Hepatic stellate cell (primary cell): ENCODE measurements at places on chromosomes 4 and X.

GRCh38 chrX:65644621-65645289 is 22.7 kb upstream of the MSN start:
- peak; percentile 70 for DNase-seq

DNA sequence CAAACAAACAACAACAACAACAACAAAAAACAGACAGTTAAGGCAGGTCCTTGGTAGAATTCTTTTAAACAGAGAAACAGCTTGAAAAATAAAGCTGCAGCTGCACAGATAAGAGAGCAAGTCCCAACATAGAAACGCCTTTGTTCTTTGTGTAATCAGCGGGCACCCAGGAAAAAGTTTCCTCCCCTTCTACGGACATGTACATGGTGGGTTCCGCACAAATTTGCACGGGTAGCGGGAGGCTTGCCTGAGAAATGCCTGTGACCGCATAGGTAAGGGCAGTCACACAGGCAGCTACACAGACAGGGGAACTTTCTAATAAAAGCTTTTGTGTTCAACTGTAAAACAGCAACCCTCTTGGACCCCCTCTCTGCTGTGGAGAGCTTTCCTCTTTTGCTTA is 25.7 kb upstream of the CT47A1 start:
- no peak for DNase-seq

- no peak for DNase-seq
Observed at GRCh38 chrX:136032370-136032769, 47.1 kb downstream of the SLC9A6 start.

- DNase-seq, result no peak
Observed at GRCh38 chrX:24487571-24487970, 22.5 kb downstream of the PDK3 start.

DNA sequence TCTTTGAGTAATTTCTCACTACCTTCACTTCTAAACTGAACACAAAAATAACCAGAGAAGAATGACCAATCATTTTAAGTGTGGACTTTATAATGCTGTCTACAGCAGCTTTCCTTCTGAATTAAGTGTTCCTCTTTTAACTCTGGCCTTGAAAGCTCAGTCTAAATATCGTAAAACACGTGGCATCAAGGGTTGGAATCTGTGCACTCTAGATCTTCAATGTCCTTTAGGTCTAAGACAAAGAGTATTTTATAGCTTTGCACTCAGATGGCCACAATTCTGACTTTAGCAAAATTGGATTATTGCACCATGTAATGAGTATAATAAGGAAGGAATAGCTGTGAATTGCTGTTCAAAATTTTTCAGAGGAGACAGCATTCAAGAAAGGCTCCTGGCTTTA is 197.1 kb upstream of the UGT8 start:
- DNase-seq, result no peak

DNA sequence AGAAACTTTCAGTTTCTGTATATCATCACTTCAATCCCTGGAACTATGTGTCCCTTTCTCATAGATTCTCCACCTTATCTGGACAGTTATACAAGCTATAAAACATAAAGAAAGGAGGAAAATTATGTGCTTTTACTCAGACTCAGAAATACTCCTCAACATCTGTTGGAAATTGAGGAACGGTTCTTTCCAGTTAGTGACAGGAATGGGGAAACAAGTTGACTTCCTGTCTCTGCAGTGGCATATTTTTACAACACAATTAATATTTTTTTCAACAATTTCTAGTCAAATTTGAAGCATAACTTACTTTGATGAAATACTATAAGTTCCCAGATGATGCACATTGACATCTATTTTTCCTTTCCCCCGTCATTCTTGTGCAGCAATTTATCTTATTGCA is 27.9 kb downstream of the ABHD18 start:
- DNase-seq, result no peak

DNA sequence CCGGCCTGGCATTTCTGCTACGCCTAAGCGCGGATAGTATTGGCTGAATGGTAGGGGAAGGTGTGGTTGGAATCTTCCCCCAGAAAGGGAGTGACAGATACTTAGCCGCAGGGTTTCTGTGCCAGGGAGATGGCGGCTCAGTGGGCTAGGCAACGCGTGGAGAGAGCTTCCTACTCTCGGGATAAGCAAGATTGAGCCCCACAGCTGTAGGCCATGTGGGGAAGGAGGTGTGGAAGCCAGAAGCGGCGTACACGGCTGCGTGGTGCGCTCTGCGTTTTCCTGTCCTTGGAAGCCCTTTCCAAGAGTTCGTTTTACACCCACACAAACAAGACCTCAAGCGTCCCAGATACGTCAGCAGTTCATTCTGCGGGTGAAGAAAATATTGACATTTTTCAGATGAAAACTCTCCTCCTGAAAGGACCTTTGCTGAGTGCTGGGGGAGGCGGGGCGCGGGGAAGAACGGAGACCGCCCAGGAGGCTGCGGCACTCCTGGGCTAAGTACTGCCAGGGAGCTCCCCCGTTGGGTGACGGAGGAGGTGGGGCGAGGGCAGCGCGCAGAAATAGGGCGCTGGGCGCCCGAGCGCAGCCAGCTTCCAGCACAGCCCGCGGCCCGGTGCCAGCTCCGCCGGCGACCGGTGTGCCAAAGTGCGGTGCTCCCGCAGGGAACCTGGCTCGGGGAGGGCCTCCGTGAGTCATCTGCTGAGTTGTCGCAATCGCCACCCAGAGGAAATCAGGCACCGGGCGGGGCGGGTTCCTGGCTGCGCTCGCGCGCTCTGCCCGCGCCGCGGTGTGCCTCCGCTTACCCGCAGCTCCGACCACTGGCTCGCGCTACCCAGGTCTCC is at the start of gene GPAT3:
TSS of gene GPAT3 (plus strand) at position 589 of the 842 bp plus-strand sequence. CDS start 515 bp downstream, outside the sequence.
- peak; percentile 68 for DNase-seq

- DNase-seq, result no peak
Observed at GRCh38 chr4:108814326-108814725, 51.5 kb upstream of the ETNPPL start.

DNA sequence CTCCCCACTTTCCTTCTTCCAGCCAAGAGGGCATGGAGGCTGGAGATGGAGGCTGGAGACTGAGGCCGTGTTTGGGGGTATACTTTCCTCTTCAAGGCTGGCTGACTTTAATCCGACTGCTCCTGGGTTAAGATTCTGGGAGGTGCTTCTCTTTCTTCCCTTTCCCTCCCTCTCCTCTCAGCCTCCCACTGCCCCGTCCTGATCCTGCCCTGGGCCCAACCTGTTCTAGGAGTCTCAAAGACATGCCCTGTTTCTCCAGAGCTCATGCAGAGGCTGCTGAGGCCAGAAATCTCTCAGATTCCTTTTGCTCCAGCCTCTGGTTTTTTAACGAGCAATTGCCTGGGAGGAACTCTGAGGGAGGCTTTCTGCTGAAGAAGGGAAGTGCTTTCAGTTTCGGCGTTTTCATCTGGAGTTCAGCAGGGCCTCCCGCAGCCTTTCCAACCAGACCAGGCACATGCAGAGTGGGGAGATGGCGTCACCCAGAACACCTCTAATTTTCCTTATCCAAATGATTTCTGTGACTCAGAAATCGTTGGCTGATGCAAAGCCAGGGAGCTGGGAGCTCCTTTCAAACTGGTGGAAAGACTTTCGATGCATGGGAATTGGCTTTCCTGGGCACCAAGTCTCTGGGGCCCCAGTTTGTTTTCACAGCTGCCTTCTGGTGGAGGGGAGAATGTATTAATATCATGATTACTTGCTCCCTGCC is 34.5 kb upstream of the FAM9C start:
- DNase-seq, result peak; percentile 37

- no peak for DNase-seq
Observed at GRCh38 chr4:149398993-149399392, 416.6 kb downstream of the IQCM start.
